Left renal pelvis (tissue), 4 donors: ENCODE measurements at places on chromosomes 5 and 9. TPM values are rescaled to one million over a fixed set of nuclear protein-coding genes. Genes with fewer than 3 reads are reported as not detected.

NSG2 gene
- 0.79 TPM for polyA plus RNA-seq

ADGRD2 gene
- polyA plus RNA-seq = 0.11 TPM

POU5F2 gene
- polyA plus RNA-seq = 0.01 TPM

GRM6 gene
- polyA plus RNA-seq = 1.1 TPM

DNA sequence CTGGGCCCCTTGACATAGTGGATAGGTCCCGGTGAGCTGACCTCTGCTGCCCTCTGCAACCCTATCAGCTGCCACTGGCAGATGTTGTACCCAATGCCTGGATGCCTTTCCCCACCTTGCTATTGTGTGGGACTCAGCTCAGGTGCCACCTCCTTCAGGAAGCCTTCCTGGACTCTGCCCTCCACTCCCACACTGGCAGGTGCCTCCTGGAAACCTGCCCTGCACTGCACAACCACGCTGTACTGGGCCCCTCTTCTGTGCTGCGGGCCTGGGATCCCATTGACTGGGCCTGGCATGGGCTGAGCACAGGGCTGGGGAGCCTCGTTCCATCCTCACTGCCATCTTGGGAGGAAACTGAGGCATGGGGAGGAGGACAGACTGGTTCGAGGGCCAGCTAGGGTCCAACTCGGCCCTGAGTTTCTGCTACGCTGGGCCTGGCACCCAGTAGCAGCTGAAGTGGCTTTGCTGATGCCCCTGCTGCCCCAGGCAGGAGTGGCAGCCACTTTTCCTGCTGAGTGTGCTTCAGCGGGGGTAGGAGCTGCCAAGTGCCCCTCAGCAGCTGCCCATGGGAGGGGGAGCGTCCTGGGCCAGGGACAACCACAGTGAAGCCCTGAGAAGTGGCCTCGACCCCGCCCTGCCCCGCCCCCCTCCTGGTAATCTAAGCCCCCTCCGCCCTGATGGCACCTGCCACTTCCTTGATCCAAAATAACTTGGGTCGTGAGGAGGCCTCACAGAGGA is 1.3 kb downstream of the AK1 start:
- no peak for DNase-seq

DNA sequence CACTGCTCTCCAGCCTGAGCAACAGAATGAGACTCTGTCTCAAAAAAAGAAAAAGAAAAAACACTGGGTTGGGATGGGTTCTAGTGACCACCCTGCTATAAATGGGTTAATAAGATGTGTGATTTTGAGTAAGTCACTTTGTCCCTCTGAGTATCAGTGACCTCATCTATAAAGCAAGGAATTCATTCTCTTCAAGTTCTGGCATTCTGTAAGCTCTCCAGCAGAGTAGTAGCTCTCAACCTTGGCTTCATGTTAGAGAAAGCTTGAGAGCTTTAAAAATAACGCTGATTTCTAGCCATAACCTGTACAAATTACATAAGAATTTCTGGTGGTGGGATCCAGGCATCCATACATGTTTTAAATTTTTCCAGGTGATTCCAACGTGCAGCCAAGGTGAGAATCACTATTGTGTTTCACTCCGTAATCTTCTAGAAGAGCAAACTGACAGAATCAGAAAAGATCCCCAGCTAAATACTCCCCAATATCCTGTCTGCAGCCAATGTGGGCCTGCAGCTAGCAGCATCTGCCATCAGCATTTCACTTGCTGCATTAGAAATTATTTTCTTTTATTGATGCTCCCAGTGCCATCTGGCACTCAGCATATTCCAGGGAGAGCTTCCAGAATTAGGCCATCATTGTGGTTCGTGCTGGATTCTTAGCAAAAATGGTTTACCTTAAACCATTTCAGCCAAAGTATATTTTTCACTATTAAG is 109.4 kb downstream of the FEM1C start:
- no peak for DNase-seq

- DNase-seq = no peak
These were observed 27.2 kb upstream of the FOXI1 start for GRCh38 chr5:170078458-170078857.

DNA sequence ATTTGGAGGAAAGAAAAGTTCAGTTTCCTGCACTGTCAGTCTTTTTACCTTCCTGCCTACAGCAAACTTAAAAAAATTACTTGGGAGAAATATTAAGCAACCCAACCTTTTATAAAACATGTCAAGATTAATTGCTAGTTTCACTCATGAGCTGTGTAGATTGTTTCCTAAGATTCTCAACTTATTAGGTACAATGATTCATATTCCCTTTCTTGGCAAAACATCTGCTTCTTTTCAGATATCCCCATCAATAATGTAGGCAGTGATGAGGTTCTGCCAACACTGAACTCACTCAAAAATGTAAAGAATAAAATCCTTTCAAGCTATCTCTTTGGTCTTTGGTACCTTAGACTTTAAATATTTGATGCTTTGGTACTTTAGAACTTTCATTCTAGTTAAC is 56.0 kb downstream of the ISL1 start:
- DNase-seq = no peak

DNA sequence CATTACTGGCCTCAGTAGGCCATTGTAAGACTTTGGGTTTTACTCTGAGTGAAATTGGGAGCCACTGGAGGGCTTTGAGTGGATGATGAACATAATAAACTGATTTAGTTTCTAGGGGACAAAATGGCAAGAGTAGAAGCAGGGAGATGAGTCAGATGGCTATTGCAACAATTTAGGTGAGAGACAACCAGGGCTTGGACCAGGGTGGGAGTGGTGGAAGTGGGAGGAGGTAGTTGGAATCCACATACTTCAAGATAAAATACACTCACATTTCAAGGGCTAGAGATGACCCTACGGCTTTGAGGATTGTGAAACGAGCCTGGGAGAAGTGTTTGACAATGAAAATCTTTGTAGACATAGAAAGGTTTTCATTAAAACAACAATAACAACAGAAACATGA is 136.3 kb downstream of the ACTBL2 start:
- DNase-seq = no peak

GRCh38 chr9:84228130-84228720 is 112.3 kb downstream of the SLC28A3 start:
- DNase-seq = no peak
